ENCODE measurements at places on chromosomes 2 and 18.

DNA sequence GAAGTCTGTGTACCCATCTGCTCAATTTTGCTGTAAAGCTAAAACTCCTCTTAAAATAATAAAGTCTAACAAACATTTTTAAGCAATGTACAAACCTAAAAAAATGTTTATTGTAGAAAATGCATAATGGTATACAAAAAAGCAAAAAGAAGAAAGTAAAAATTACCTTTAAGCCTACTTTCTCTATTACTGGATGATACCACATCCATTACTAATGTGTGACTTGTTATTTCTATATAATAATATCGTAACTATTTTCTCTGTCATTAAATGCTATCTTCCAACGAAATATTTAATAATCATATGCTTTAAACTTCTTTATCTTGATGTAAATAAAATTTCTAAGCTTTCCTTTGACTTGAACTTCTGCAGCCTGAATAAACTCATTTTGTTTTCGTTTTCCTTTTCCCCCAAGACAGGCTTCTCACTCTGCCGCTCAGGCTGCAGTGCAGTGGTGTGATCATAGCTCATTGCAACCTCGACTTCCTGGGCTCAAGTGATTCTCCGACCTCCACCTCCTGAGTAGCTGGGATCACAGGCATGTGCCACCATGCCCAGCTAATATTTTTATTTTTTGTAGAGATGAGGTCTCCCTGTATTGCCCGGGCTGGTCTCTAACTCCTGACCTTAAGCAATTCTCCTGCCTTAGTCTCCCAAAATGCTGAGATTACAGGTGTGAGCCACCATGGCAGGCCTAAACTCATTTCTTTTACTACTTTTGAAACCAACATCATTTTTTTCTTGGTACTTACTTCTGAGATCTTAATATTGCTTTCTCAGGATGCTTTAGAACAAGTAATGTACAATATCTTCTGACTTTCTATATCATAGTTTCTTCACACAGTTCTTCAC, 18.1 kb upstream of the DNAH7 start:
- DNase-seq = peak; percentile 33
- H3K27me3 ChIP-seq = no peaks in the 10 kb centered on the region
- no peak overlapping the region for H3K27ac ChIP-seq

- H3K4me1 ChIP-seq = peaks cover 24% of the 10 kb centered on the region
- DNase-seq = no peak
- no peak overlapping the region for H3K27ac ChIP-seq
- H3K4me3 ChIP-seq = no peak overlapping the region
- H3K36me3 ChIP-seq = no peaks in the 10 kb centered on the region
- no peaks in the 10 kb centered on the region for H3K27me3 ChIP-seq
These were observed 68.7 kb upstream of the CABLES1 start for GRCh38 chr18:23066504-23067039.

DNA sequence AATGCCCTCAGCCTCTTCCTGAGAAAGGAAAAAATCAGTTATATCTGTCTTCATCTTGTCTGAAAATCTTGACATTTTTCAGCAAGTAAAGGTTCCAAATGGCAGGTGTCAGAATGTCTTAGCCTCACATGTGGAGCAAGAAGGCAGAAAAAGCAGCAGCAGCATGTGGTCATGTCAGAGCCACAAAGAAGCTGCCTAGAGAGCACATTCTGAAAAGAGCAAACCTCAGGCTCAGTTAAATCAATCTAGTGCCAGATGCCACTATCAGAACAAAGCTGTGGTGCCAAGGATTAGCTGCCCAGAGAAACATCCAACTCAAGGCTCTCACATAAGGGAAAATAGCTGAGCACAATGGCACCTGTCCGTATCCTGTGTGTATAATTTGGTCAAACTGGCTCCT, 105.9 kb downstream of the SRBD1 start:
- peaks cover 13% of the 10 kb centered on the region for H3K36me3 ChIP-seq
- H3K27me3 ChIP-seq = no peaks in the 10 kb centered on the region
- no peak overlapping the region for H3K4me3 ChIP-seq
- peak overlapping the region; percentile 68 for H3K27ac ChIP-seq
- H3K4me1 ChIP-seq = peaks cover 19% of the 10 kb centered on the region

DNA sequence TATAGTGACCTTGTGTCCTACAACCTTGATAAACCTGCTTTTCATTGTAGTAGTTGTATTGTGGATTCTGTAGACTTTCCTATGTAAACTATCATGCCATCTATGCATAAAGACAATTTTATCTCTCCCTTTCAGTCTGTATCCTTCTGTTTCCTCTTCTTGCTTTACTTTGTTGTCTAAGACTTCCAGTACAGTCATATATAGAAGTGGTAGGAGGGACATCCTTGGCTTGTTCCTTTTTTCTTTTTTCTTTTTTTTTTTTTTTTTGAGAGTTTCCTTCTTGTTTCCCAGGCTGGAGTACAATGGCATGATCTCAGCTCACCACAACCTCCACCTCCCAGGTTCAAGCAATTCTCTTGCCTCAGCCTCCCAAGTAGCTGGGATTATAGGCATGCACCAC, 39.7 kb downstream of the UBE2F start:
- no peak for DNase-seq
- no peaks in the 10 kb centered on the region for H3K27me3 ChIP-seq
- no peaks in the 10 kb centered on the region for H3K4me1 ChIP-seq
- H3K4me3 ChIP-seq = no peak overlapping the region
- no peak overlapping the region for H3K27ac ChIP-seq

DNA sequence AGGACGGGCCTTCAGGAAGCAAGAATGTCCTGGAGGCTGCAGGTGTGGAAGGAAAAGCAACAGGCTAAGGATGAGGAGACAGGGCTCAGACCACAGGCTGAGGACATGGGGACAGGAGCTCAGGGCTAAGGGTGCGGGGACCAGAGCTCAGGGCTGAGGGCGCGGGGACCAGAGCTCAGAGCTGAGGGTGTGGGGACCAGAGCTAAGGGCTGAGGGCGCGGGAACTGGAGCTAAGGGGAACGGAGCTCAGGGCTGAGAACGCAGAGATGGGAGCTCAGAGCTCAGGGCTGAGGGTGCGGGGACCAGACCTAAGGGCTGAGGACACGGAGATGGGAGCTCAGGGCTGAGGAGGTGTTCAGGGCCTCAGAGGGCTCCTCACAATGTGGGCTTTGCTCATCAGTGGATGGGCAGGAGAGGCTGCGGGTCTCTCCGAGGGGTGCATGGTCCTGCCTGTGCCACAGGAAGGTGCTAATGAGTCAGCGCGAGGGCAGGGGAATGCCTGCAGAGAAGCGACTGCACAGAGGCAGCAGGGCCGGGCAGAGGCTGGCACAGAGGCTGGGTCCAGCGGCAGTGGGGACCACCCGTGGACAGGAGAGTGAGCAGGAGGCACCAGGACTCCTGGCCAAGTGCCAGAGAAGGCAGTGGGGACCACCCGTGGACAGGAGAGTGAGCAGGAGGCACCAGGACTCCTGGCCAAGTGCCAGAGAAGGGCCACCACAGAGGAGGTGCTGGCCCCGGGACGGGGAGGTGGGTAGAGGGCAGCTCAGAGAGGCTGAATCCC, 271.7 kb downstream of the TWIST2 start:
- no peaks in the 10 kb centered on the region for H3K4me1 ChIP-seq
- peak overlapping the region; percentile 35 for H3K27ac ChIP-seq
- no peak overlapping the region for H3K4me3 ChIP-seq
- no peaks in the 10 kb centered on the region for H3K27me3 ChIP-seq

DNA sequence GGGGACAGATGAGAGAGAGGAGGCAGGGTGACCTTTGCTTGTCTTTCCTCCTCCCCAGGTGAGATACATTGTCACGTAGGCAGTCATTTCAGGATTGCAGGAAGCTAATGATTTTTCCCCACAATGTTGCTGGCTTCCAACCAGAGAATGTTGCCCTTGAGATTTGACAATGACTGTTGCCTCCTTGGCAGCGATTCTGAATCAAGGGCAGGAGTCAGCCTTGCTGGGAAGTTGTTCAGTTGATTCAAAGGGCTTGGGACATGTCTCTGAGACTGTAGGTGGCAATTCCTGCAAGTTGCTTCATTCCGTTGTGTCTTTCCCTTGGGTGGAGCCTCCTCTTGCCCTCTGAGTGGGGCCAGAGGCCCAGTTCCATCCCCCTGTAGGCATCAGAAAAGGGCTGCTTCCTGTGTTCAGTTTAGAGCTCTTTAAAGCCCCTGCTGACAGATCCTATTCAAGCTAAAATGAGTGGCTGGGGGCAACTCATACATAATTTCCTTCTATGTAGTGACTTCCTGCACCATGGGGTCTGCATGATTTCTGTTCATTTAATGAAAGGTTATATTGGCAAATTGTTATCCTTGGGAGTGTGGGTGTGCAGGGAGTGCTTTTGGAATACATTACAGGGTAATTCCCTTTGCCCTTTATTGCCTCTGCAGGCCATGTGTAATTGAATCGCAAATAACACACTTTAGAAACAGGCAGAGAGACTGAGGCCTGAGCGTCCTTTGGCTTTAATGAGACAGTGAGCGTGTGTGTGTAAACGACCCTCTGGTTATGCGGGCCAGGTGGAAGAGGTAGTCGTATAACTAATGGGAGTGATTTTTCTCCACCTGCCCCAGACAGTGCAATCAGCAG, 52.4 kb downstream of the GPR39 start:
- H3K4me3 ChIP-seq = no peak overlapping the region
- H3K4me1 ChIP-seq = no peaks in the 10 kb centered on the region
- H3K27ac ChIP-seq = no peak overlapping the region

- H3K4me3 ChIP-seq = no peak overlapping the region
- DNase-seq = no peak
- H3K4me1 ChIP-seq = no peaks in the 10 kb centered on the region
- no peaks in the 10 kb centered on the region for H3K27me3 ChIP-seq
- H3K36me3 ChIP-seq = no peaks in the 10 kb centered on the region
These were observed 836.5 kb upstream of the ID2 start for GRCh38 chr2:7845332-7845731.

- no peak for DNase-seq
- H3K4me3 ChIP-seq = no peak overlapping the region
- H3K36me3 ChIP-seq = no peaks in the 10 kb centered on the region
- no peaks in the 10 kb centered on the region for H3K27me3 ChIP-seq
- peaks cover 91% of the 10 kb centered on the region for H3K4me1 ChIP-seq
- H3K27ac ChIP-seq = peak overlapping the region; percentile 96
These were observed 106.8 kb downstream of the ZNF516 start for GRCh38 chr18:76388261-76388660.

GRCh38 chr2:58709274-58709673, 468.1 kb upstream of the FANCL start:
- DNase-seq = no peak
- H3K4me1 ChIP-seq = no peaks in the 10 kb centered on the region
- no peak overlapping the region for H3K27ac ChIP-seq

DNA sequence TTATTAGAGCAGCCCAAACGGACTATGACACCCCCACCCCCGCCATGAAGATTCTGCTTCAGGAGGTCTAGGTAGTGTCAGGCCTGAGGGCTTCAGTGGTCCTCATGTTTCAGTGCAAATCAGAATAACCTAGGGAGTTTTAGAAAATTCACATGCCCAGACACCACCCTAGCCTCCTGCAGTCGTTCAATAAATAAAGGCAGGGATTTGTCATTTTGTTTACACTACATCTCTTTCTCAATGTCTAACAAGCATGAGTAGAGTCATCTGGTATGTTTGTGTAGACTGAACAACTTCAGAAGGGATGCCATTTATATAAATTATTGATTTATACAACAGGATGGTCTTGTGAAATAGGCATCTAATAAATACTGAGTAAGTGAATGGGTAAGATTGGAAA, 112.1 kb upstream of the SERPINE2 start:
- no peaks in the 10 kb centered on the region for H3K4me1 ChIP-seq
- no peaks in the 10 kb centered on the region for H3K27me3 ChIP-seq
- no peaks in the 10 kb centered on the region for H3K36me3 ChIP-seq
- no peak overlapping the region for H3K4me3 ChIP-seq

DNA sequence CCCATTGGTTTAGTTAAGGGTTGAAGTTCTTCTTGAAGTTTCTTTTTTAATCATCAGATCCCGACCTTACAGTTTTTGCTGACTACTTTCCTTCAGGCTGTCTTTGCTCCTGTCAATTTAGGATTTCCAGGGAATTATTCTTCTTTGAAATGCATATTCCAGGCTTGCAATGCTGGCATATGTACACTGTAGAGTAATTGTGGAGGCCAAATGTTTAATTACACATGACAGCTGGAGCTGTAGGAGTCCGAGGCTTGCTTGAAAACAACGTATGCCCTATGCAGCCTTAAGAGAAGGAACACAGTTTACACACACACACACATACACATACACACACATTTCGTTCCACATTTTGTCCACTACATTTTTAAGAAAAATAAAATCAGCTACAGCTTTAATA, 602.3 kb downstream of the TMEM182 start:
- no peak for DNase-seq
- no peak overlapping the region for H3K27ac ChIP-seq
- H3K27me3 ChIP-seq = no peaks in the 10 kb centered on the region
- H3K4me3 ChIP-seq = no peak overlapping the region

DNA sequence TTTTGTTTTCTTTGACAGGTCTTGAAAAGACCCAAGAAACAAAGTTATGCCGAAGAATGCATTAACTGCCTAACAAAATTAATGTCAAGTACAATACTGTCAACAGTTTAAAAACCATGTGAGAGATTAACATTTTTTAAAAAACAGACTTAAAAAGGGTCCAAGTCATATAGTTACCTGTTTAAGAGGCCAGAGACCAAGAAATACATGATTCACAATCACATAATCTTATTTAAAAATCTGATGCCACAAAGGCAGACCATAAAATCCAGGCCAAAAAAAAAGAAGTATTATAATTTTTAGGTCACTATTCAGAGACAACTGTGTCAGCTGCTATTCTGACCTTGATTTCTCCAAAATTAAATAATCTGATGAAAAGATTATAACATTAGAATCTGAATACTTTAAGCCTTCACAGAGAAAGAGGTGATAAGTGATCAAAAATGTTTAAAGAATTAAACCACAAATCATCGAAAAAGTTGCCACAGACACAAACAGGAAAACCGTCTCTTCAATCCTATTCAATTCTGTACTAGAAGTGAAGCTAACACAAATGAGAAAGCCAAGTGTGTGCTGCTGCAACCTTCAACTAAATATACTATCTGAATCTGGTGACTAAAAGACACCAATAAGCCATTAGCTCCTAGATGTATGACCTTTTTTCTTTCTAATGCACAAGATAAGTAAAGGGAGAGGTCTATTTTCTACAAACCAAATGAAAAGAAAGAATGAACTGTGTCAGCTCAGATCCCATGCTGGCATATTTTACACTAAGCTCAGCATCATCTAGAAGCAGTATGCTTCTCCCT, 286.0 kb downstream of the ZEB2 start:
- H3K4me3 ChIP-seq = no peak overlapping the region
- no peaks in the 10 kb centered on the region for H3K27me3 ChIP-seq
- no peak for DNase-seq

DNA sequence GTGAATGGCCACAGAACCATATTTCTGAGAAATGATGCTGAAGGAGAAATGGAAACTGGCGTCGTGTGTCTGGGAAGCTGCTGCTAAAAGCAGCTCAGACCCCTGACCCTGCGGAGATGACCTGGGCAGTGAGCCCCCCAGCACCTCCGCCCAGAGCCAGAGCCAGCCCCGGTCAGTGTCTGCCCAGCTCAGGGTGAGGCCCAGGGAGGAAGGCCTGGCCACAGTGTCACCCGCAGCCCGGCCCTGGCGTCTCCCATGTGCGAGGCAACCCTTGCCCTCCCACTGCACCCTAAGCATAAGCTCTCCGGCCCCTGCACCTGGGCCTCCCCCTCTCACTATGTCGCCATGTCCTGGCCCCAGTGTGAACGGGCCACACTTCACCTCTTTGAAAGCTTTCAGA, 502.8 kb downstream of the EIPR1 start:
- H3K4me1 ChIP-seq = no peaks in the 10 kb centered on the region
- H3K27ac ChIP-seq = no peak overlapping the region
- H3K27me3 ChIP-seq = no peaks in the 10 kb centered on the region
- no peak for DNase-seq
- H3K36me3 ChIP-seq = no peaks in the 10 kb centered on the region
- no peak overlapping the region for H3K4me3 ChIP-seq

Data from DND-41 (cell line).